ENCODE measurements at places on chromosomes 2 and 18.

DNA sequence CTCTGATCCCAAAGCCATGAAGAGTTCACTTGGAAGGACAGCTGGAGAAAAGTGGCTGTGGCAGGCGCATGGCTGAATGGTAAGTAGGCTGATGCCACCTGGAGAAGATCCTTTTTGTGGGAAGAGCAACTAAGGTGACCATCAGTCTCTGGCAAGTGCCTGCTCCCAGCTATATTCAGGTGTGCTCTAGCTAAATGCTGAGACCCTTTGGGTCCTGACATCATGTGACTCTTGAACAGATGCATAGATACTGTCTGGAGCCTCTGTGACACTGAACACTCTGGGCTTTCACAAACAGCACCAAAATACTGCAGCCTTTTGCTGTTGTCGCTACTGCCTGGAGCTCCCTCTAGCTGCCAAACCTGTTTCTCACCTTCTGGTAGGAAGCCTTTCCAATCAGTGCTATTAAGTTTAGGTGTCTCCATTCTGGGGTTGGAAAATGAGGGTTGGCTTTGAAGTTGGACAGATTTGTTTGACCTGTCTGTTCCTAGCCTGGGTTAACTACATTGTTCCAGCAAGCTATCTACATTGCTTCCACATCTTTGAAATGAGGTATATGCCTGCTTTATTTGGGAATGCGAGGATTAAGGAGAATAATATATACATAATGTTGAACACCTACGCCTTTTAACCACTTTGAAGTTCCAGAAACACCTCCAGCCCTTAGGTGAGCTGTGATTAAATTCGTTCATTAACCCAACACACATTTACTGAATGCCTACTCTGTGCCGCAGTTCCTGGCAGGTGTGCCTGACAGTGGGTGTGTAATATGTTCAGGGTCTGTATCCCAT is 3.1 kb downstream of the EGR4 start:
- peak; percentile 83 for DNase-seq

- DNase-seq = no peak
These were observed 139.8 kb downstream of the RNF152 start for GRCh38 chr18:61752973-61753372.

- no peak for DNase-seq
These were observed 22.9 kb downstream of the ITGB1BP1 start for GRCh38 chr2:9400268-9401058.

- DNase-seq = no peak
These were observed 45.6 kb upstream of the BZW1 start for GRCh38 chr2:200765995-200766660.

GRCh38 chr2:23235292-23235691 is 149.7 kb upstream of the KLHL29 start:
- no peak for DNase-seq

DNA sequence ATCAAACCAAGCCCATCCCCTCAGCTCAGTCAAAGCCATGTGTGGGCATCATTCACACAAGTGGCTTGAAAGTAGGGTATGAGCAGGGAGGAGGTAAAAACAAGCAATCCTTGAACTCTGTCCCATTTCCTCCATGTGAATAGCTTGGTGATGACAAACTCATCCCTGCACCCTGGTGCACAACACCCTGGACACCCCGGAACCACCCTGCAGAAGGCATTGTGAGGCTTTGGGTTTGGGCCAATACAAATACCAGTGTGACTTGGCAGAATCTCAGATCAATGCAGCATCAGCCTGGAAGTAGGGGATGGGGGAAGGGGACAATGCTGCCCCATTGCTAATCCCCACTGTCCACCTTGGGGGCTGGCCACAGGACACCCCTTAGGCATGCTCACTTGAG is 28.6 kb downstream of the TGFA start:
- no peak for DNase-seq

DNA sequence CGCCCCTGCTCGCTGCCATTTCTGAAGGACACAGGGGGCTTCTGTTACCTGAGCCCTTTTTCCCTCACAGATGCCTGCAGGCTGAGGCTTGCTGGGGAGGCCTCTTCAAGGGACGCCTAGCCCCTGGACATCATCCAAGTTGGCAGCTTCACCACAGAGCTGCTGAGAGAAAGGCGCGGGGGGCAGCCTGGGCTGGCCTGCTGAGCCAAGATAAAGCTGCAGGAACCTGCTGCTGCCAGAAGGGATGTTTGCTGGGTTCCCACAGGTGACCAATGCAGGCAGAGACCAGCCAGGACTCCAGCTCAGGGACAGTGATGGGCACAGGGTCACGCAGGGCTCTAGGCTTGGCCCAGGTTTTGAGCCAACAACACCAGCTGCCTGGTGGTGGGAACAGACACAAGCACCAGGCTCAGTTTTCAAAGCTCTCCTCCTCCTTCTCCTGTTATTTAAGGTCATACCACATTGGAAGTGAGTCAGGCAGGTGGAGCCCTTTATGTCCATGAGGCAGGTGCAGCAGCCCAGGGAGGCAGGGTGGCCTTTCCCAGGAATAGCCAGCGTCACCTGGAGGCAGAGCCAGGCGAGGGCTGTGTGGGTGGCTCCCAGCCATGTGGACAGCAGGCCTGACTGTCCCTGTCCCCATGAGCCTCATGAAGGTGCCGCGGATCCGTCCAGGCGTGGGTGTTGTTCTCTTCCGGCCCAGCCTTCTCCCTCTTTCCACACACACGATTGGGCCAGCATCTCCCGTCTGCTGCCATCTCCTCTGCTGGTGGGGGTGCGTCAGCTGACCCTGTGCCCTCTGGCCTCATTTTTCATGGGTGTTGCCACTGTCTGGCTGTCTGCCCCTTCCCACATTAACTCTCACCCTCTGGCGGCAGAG is 515.5 kb upstream of the MYT1L start:
- DNase-seq = peak; percentile 99
